ENCODE measurements at places on chromosomes 5 and 9.

GRCh38 chr5:131536211-131536826, 98.7 kb downstream of the RAPGEF6 start:
- DNase-seq, result no peak

DNA sequence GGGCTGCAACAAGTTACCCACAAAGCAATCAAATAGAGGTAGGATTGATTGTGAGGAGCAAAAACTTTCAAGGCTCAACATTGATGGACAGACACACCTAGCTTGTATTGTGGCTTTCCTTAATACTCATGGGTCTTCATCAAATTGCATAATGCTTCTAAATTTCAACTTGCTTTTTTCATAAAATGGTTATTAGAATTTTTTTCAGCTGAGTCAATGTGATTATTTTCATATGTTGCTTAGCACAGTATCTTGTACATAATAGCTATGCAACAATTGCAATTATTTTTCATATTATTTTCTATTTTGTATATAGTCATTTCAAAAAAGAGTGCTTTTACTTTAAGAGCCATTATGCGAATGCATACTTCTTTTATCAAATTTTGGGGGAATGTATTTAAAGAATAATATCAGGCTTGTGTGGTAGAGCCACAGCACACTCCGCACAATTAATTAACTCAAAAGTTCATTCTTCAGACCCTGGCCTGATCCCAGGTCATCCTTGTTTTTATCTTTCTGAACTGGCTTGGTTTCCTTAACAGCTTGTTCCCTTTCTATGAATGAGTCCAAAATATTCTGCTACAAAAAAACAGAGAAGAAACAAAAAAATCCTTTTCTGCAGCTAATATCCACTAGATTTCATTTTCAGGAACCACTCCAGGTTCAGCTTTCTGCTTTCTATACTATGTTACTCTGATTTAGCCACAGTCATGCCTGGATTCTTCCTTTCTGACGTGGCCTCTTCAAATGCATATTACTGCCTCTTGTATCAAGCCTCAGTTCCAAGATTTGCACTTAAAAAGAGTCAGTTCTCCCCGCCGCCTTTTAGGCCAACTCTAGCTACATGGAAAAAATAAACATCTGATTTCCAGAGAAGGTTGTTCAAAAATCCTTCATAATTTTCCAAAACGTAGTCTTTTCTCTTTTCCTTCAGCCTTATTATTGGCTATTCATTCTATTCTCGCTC, 45.3 kb upstream of the CDH9 start:
- DNase-seq, result no peak

GRCh38 chr5:33032271-33033070, 321.4 kb downstream of the NPR3 start:
- no peak for DNase-seq

DNA sequence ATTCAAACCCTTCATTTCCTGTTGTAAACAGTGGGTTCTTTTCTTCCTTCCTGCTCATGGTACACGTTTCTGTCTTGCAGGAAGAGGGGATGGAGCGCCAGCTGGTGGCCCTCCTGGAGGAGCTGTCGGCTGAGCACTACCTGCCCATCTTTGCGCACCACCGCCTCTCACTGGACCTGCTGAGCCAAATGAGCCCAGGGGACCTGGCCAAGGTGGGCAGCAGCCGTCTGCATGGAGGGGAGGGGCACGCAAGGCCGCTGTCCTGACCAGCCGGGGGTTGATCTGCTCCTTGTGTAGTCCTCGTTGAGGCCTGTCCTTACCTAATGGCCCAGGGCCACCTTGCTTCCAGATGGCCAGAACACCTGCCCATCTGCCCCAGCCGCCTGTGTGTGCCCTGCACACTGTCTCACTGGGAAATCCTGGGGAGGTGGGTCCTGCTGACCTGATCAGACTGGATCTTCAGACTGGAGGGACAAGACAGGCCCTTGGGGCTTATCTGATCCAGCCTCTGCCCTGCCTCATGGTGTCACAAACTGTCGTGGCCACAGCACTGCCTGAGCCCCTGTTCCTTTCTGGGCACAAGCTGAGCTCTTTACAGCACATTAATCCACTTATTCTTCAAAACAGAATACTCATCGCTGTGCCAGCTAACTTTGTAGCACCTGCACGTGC, 44.7 kb downstream of the LRSAM1 start:
- no peak for DNase-seq

DNA sequence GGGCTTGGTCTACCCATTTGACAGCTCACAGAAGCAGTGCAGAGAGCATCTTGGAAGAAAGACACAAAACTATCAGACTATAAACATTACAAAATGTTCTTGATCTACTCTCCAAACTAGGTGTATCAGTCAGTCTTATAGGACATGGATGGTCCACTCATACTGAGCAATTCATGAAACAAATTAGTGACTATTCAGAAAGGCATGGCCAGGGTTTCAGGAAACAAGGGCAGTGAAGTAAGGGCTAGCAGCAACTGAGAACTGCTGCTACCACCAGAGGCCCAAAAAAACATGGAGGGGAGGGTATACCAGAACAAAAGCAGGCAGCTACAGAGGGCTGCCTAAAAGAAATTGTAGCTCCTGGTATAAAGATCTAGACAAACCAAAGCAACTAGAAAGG, 287.0 kb downstream of the PIK3R1 start:
- DNase-seq, result no peak

GRCh38 chr5:40733434-40733833, 22.3 kb downstream of the TTC33 start:
- no peak for DNase-seq

DNA sequence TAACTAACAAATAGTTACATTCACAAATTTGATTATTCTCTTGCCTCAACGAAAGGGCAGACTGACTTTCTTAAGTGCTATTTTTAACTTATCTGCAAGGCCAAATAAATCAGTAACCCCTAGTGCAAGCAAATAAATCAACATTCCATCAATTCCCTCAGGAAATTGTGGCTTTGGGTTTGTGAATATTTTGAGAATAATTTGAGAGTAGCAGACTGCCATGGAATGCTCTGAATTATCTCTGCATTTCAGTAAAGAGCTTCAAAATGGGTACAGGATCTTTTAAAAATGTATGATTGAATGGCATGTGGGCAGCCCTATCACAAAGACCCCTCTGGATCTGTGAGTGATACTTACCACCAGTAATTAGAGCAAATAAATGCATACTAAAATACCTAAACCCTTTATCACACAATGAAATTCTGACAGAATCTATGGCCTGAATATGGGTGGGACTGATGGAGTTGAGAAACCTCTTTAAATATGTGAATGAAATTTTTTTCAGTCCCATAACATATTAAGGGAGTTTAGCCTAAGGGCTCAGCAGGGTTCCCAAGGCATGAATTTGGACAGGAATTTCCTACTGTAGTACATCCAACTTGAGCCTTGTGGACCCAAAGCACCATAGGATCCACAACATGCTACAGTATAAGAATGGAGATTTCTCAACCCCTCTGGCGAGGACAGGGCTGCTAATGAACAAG, 92.5 kb upstream of the ITGA2 start:
- DNase-seq, result no peak

Data from NCI-H1105 treated with DMSO at 0.1 percent for 48 hours (cell line).